ENCODE measurements at places on chromosomes 7 and 10.

DNA sequence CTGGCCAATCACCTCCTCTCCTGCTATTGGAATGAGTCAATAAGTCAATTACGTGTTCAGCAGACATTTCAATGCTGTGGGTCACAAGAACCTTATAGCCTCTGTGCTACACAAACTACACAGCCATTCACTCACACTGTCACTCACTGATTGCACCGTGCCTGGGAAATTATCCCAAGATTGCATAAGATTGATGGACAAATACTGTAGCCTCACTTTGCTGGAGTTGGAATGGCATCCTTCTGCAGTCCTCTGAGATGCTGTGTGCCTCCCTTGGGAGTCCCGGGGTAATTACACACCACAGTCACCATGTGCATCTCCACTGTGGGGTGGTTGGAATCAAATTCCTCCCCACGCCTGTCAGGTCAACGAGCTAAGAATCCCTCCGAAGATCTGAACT is 358.7 kb upstream of the MGMT start:
- no peak for DNase-seq

DNA sequence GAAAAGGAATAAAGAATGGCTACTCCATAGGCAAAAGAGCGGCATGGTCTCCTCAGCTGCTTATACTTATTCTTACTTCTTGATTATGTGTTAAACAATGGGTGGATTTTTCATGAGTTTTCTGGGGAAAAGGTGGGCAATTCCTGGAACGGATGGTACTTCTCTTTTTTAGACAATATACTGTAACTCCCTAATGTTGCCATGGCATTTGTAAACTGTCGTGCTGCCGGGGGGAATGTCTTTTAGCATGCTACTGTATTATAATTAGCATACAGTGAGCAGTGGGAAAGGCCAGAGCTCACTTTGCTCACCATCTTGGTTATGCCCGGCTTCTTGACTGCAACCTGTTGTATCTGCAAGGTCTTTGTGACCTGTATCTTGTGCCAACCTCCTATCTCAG is 372.1 kb upstream of the AKR1E2 start:
- no peak for DNase-seq

DNA sequence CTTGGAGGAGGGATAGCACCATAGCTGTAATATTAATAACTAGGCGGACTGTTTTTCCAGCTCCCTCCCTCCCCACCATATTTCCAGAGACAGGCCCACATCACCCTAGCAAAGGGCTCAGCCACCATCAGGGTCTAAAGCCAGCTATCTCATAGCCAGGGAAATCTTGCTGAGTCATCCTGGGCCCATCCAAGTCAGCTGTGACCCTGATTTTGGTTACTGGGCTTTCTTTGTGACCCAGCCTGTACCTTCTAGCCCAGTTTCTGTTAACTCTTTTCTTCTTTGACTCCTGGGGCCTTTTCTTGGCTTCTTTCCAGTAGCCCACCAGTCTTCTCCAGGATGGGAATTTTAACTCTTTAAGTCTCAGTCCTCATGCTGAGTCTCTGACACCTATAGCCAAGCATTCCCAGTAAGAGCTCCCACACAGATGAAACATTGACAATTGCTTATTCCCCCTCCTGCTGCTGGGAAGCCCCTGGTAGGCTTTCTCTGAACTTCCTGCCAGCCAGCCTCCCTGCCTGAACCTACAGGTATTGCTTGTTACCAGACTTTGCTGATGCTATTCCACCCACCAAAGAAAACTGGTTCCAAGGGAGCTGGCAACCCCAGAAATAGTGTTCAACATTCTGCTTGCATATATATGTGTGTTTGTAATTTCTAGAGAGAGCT is 34.8 kb upstream of the ADO start:
- DNase-seq = no peak

DNA sequence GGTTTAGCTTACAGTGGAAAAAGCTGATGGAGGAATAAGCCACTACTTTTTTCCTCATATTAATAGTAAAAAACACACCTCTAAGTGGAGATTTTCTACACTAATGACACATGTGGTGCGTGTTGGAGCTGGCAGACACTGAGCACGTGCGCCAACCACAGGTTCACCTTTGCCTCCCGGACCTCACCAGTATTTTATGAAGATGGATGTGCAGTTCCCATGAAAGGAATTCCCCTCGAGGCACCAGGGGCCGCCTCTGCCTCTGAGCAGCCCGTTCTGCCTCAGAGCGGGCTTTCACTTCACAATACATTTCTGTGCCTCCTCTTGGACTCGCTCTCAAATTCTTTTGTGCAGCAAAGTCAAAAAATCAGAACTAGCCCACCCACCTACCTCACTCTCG is 477.5 kb upstream of the ADARB2 start:
- no peak for DNase-seq

GRCh38 chr10:33818343-33818742 is 483.9 kb upstream of the NRP1 start:
- DNase-seq = no peak

- DNase-seq = no peak
Observed at GRCh38 chr10:3265088-3265487, 92.5 kb upstream of the PITRM1 start.
